Activated CD4-positive, alpha-beta T cell treated with anti-CD3 and anti-CD28 coated beads, Interleukin-2, amount 50 U/mL, for 4 hours (primary cell): ENCODE measurements at places on chromosomes 1 and 21.
A peak's percentile ranks its signal among the peaks of the same experiment; 100 is the strongest.

DNA sequence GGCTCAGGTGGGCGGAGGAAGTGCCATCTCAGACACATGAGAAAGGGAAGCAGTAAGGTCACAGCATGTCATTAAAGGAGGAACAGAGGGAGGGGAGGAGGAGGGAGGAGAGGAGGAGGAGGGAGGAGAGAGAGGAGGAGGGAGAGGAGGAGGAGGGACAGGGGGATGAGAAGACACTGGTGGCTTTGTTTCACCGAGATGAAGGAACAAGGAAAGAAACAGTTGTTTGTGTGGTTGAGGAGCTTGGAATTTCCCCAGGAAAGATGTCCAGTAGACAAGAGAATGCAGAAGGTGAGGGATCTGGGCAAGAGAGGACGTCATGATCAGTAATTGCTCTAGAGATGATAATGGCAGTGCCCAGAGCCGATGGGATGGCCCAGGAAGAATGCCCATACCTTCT is 97.7 kb downstream of the AJAP1 start:
- no peak for DNase-seq

- no peak for DNase-seq
Observed at GRCh38 chr1:26627954-26628353, 67.9 kb upstream of the ARID1A start.

- DNase-seq = no peak
Observed at GRCh38 chr21:26115305-26115704, 55.3 kb downstream of the APP start.

DNA sequence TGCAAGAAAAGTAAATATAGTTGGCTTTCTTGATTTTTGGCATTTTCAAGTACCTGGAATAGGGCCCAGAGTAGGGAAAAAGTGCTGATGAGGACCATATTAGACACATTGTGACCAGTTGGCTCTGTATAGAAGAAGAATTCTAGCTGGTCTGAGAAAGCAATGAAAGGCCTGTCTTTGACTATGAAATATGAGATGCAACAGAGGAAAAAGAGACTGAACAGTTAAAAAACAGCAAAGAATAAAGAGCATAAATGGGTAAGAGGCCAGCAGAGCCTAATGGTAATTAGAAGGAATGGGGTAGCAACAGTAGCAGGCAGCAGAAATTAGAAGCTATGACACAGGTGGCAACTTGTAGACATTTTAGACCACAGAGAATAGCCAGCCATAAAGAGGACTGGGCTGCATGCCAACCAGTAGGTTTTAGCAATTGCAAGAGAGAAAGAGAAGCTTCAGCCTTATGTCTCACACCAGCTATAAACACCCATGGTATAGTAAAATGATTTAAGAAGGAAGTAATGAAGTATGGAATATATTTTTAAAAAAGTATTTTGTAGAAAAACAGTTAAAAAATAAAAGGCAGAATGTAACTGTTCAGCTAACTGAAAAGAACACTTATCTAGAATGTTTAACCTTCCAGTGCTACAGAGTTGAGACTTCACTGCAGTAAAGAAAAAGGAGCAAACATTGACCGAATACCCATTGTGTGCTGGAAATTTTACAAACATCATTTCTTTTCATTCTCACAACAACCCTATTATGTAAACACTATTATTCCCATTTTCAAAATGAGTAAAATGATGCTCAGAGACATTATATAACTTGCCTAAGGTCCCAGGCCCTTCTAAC is 114.1 kb downstream of the LHX4 start:
- DNase-seq = no peak

GRCh38 chr1:218620956-218621355 is 275.8 kb downstream of the TGFB2 start:
- DNase-seq = no peak

DNA sequence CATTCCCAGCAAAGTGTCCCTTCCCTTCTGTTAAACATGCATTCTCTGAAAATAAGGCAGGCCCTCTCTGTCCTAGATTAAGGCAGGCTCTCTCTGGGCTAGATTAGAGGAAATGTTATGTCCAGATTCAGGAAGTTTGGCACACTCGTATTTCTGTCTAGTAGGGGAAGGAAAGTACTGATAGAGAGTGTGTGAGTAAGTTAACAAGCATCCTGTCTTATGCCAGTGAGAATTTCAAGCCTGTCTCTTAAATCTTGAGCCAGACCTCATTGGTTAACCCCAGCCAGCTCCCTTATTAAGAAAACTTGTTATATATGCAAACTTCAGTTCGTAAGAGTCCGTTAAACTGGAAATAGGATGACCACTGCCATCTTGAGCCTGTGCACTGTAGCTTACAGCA is 31.6 kb downstream of the IGSF5 start:
- no peak for DNase-seq

GRCh38 chr1:177383715-177384114 is 213.0 kb downstream of the BRINP2 start:
- DNase-seq = no peak

GRCh38 chr1:45051005-45051772 is 39.1 kb downstream of the UROD start:
- DNase-seq = no peak

- DNase-seq = no peak
Observed at GRCh38 chr21:43034101-43034500, 41.5 kb downstream of the CBS start.

- DNase-seq = no peak
Observed at GRCh38 chr1:154859786-154860155, 10.3 kb downstream of the KCNN3 start.

- no peak for DNase-seq
Observed at GRCh38 chr1:232988572-232989040, 38.2 kb downstream of the NTPCR start.

DNA sequence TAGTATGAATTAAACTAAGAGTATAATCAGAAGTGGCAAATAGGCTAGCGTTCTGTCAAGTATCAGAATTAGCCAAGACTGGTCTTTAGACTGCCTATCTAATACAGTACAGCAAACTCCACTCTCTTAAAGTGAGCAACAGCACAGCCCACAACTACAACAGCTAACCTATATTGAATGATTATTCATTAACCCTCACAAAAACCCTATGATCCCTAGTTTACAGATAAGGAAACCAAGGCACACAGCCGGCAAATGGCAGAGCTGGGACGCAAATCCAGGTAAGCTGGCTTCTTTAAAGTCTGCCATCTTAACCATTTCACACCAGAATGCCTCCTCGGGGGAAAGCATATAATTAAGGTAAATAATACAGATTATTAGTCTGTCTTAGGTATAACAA is 52.0 kb downstream of the TP53BP2 start:
- DNase-seq = no peak

DNA sequence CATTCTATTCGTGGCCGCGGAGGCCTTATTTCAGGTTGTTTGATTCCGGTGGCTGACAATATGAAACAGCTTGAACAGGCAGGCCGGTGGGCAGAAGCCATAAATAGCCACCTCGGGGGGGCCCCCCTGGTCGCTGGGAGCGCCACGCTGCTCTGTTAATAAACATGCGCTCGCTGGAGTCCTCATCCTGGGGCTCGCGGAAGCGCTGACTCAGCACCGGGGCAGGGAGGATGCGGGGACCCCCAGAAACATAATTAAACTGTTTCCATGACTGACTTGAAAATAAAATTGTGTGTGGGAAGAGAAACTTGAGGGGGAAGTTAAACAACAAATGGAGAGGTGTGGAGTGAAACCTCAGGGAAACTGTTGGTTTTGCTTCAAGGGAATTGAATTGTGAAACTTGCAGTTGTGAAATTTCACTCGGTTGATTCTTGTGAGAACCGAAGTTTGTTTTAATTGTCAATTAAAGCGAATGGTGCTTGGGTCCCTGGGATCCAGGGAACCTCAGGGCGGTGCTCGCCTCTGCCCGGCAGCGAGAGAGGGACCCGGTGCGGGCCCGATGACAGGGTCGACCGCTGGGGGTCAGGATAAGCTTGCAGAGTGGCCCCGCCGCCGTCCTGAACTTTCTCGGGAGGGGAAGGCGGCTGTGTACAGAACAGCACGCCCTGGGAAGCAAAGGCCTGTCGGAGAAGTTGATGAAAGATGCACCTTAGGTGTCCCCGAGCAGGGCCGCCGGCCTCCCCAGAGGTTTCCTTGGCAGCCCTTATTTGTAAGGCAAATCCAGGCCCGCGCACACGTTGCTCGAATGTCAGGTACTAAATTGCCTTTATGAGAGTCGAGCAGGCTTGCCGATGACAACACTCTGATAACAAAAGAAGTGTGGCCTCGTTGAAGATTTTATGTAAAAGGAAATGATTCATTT is 176.9 kb upstream of the LMO4 start:
- no peak for DNase-seq

DNA sequence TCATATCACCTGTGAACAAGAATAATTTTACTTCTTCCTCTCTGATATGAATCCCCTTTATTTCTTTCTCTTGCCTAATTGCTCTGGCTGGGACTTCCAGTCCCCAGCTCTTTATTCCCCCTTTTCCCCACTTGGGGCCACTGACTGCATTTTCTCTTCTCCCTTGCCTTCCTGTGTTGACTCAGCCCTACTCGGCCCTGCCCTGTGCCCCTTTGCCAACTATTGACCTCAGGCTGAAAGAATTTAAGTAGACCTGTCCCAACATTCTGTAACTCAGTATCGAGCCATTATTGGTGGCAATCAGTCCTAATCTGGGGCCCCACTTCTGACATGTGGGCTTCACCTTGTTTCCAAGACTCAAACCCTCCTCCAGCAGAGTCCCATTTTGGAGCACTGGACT is 60.6 kb upstream of the STUM start:
- DNase-seq = no peak

DNA sequence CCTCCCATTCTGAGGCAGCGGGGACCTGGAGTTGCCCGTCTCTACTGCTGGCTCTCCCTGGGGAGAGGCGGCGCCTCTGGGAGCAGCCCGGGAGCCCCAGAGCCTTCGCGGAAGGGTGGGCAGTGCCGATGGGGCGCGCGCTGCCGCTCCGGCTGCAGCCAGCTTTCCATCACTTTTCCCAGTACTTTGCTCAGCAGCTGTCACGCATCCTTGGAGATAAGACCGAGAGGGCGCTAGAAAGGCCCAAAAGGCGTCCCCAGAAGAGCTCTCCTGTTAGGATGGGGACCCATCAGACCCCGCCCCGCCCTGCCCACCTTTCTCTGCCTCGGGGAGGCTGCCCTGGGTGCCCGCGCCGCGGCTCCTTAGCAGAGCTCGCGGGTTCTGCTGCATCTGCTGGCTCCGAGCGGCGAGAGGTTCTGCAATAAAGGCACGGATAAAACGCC is 534 bp downstream of the KCNH1 start:
- peak; percentile 15 for DNase-seq

DNA sequence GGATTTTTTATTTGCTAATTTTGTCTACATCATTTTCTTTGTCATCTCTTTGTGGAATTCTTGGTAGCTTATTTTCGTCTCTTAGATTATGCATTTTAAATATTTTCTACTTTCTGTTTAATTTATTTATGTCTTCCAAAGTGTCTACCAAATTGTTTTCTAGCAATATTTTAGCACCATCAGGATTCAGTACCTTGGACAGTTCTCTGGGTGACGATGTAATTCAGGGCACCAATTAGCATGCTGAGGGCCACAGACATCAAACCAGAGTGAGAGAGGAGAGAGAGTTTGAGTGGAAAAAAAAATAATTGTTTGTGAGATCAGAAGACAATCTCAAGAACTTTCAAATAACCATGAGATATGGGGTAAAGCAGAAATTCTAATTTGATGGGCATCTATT is 169.8 kb upstream of the CXADR start:
- DNase-seq = no peak

GRCh38 chr1:161096015-161096414 is 2.1 kb upstream of the KLHDC9 start:
- no peak for DNase-seq

GRCh38 chr1:33610864-33611455 is 138.5 kb downstream of the ZSCAN20 start:
- no peak for DNase-seq

DNA sequence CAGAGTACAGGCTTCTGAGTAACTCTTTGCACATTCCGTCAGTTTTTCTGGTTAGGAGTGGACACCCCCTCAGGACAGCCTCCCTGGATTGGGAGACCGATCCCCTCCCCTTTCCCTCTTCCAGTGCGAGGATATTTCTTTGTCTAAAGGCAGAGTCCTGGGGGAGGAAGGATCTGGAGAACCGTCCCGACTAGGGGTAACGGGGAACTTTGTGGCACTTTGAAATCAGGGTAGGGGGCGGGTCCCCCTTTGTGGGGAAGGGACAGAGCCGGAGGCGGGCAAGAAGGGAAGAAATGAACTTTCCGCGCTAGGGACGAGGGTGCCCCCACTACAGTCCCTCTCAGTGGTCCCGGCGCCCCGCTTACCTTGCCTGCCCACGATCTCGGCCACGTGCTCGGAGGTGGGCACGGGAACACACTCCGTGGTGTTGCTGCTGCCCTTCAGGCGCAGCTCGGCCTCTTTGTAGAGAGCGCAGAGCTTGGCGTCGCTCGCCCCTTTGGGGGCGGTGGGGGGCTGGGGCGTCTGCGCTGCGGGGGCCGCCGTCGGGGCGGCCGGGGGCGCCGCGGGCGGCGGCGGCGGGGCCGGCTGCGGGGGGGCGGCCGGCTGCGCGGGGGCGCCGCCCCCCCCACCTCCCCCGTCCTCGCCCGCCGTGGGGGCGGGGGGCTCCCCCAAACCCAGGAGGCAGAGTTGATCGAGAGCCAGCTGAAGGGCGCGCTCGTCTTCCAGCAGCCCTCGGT is 917 bp downstream of the MEX3A start:
- DNase-seq = no peak

DNA sequence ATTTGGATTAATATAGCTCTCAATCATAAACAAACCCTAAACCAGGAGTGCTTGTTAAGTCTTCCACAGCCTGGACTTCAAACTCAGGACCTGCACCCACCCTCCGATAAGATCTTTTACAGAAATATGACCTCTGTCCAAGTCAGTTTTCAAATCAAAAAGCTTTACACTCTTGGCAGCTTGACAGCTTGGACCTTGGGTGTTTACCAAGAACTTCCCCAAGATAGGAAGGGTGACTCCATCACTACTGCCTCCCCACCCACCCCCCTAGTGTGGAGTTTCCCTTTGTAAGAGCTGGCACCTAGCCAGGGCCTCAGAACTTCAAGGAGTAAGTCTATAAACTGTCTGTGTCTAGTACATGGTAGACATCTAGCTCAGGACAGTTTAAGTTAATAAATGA is 9.6 kb downstream of the BCAR3 start:
- DNase-seq = no peak

DNA sequence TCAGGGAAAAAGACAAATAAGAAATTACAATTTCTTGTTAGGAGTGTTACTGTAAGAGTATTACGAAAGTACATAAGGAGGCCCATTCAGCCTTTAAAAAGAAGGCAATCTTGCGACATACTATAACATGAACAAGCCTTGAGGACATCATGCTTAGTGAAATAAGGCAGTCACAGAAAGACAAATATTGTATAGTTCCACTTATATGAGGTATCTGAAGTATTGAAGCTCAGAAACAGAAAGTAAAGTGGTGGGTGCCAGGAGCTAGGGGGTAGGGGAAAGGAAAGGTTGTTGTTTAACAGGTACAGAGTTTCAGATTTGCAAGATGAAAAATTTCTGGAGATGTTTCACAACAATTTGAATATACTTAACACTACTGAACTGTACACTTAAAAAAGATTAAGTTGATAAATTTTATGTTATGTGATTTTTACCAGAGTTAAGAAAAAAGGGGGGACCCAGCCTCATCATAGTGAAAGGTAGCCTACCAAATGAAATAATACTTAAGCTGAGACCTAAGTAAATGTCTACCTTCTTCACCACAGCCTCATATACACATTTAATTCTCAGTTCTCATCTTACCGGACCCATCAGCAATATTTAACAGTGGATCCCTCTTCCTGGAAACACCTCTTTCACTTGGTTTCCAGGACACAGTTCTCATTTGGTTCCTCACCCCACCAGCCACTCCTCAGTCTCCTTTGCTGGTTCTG is 19.5 kb downstream of the USP24 start:
- DNase-seq = no peak

- DNase-seq = no peak
Observed at GRCh38 chr1:224212618-224213061, 29.6 kb downstream of the DEGS1 start.

GRCh38 chr1:51728611-51729155 is 111.8 kb downstream of the OSBPL9 start:
- DNase-seq = no peak
